Stimulated activated CD8-positive, alpha-beta memory T cell treated with anti-CD3 and anti-CD28 coated beads, Interleukin-2, amount 100 ng/mL, for 1 hour (primary cell): ENCODE measurements at places on chromosomes 16 and 17.

DNA sequence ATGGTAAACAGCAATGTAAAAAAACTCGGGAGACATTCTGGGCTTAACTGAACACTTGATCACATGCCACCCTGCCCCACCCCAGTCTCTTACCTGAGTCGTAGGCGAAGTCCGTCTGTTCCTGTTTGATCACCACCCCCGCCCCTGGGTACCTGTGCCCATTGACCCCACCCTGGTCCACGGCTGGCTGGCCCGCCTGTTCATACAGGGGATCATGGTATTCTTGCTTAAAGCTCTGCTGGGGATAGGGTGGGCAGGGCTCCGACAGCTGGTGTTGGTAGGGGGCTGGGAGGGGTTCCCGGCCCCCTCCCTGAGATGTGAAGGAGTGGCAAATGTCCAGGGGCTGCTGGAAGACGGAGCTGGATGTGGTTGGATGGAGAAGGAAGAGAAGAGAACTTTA lies 13.6 kb downstream of the ETV4 start:
- no peak for DNase-seq

- no peak for DNase-seq
Measured at GRCh38 chr17:47978324-47978723, 7.4 kb downstream of the CDK5RAP3 start.

GRCh38 chr17:7328009-7328408 lies 1.1 kb downstream of the NEURL4 start:
- no peak for DNase-seq

GRCh38 chr16:66346221-66346620 lies 20.3 kb upstream of the CDH5 start:
- no peak for DNase-seq

- no peak for DNase-seq
Measured at GRCh38 chr17:58728798-58729197, 26.9 kb upstream of the PPM1E start.

DNA sequence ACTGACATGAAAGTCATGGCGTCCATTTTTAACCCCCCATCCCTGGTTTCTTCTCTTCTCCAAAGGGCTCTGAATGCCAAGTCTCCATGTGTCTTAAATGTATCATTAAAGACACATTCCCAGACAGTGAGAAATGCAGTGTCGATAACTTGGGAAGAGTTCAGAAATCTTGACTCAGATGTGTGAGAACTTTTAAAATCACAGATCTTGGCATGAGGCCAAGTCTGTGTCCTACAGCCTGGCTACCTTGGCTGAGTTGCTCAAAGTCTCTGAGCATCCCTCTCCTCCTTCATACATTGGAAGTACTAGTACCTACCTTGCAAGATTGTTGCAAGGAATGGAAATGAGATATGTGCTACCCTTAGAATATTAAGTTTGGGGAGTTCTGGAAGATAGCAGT lies 1046.5 kb upstream of the RBFOX1 start:
- no peak for DNase-seq

DNA sequence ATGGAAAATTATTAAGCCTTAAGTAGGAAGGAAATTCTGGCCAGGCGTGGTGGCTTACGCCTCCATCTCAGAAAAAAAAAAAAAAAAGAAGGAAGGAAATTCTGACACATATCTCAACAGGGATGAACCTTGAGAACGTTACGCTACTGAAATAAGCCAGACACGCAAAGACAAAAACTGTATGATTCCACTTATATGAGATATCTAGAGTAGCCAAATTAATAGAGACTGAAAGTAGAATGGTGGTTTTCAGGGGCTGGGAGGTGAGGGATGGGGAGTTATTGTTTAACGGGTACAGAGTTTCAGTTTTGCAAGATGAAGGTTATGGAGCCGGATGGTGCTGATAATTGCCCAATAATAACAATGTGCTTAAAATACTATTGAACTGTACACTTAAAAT lies 16.2 kb upstream of the HNF1B start:
- no peak for DNase-seq
